Left lung (tissue), 14 donors: ENCODE measurements at places on chromosomes 1 and 21. TPM values are rescaled to one million over a fixed set of nuclear protein-coding genes. Genes with fewer than 3 reads are reported as not detected.

Gene UBXN10
- 2.1 TPM for polyA plus RNA-seq

Gene OSCP1
- polyA plus RNA-seq: 21.2 TPM

Gene SPRR2G
- not detected for polyA plus RNA-seq

Gene OR2L5
- polyA plus RNA-seq: not detected

Gene RGL1
- polyA plus RNA-seq: 38.8 TPM

Gene DPT
- 0.77 TPM for polyA plus RNA-seq

DNA sequence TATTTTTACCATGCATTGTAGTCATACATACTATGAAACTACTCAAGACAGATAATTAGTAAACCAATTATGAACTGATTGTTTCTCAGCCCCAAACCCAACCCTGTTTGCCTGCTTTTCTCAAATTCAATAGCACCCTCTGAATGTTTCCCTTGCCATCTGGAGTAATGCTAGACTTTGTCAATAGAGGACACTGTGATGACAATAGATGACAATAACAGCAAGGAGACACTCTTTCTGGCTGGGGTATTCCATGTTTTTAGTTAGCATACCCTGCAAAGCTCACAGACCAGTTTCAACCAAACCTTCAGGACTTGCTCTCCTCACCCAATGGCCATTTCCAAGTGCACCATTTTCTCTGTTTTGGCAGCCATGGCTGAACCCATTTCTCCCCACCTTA lies 108.5 kb upstream of the LRRC7 start:
- H3K36me3 ChIP-seq: no peaks in the 10 kb centered on the region
- DNase-seq: no peak
- H3K4me1 ChIP-seq: no peaks in the 10 kb centered on the region
- H3K4me3 ChIP-seq: no peak overlapping the region
- H3K27me3 ChIP-seq: no peaks in the 10 kb centered on the region
- H3K27ac ChIP-seq: no peak overlapping the region

DNA sequence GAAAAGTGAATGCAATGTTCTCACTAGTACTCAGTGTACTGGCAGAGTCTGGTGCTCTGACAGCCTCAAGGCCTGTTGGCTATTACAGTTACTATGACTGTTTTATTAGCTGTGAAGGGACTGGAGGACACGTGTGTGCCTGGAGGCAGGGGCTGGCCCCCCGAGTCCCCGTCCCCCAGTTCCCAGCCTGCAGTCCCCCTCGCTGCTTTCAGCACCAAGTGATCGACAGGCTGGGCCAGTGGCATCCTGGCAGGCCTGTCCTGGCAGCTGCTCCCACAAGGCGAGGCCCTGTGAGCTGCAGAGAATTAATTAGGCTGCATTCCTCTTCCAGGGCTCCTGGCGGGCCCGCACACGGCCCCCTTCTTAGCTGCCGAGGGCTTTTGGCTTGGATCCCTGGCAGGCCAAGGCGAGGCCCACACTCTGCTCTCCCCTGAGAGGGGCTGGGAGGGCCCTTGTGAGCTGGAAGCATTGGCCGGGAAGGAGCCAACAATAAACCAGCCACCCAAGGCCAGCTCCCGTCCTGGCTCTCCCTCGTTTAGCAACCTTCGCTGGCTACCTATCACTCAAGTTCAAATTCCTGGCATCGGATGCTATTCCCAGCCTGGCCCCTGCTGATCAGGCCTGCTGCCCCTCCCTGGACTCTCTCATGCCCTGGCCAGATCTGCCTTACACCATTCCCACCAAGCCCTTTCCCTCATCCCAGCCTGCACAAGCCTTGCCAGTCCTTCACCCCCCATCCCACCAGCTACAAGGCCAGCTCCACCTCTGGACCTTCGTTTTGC lies 9.8 kb downstream of the EDN2 start:
- peaks cover 13% of the 10 kb centered on the region for H3K4me1 ChIP-seq
- no peak overlapping the region for H3K4me3 ChIP-seq
- no peaks in the 10 kb centered on the region for H3K27me3 ChIP-seq
- H3K27ac ChIP-seq: no peak overlapping the region
- H3K36me3 ChIP-seq: no peaks in the 10 kb centered on the region
- DNase-seq: no peak

GRCh38 chr1:109214695-109215623 lies 1.2 kb downstream of the SARS1 start:
- peaks cover 40% of the 10 kb centered on the region for H3K4me1 ChIP-seq
- H3K36me3 ChIP-seq: peaks cover 7% of the 10 kb centered on the region
- H3K27ac ChIP-seq: peak overlapping the region; percentile 88
- peak; percentile 69 for DNase-seq

DNA sequence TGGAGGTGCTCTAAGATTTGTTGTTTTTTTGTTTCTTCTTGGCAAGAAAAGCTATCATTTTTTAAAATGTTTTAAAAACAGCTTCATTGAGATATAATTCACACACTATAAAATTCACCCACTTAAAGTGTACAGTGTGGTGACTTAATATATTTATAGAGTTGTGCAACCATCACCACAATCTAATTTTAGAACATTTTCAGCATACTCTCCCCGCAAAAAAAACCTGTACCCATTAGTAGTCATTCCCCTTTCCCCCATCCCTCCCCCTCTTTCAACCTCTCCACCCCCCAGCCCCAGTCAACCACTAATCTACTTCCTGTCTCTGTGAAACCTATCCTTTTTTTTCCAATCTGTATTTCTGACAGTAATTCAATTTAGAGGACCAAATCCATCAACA lies 30.6 kb downstream of the ZC3H11B start:
- H3K4me1 ChIP-seq: peaks cover 27% of the 10 kb centered on the region
- H3K27me3 ChIP-seq: no peaks in the 10 kb centered on the region
- H3K4me3 ChIP-seq: no peak overlapping the region
- H3K27ac ChIP-seq: no peak overlapping the region

DNA sequence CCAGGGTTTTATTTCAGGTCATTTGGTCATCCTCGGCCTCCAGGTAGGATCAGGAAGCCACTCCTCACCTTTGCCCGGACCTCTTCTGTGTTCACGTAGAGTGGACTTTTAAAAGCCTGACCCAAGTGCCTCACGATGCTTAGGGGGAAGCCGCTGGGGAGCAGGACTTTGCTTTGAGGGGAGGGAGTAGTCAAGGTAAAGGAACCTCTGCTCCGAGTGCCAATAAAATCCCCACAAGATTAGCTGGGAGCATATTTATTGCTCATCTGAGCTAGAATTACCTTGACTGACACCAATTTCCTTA lies 603 bp upstream of the DHRS3 start:
- H3K4me1 ChIP-seq: peaks cover 22% of the 10 kb centered on the region
- H3K27me3 ChIP-seq: no peaks in the 10 kb centered on the region
- H3K4me3 ChIP-seq: peak overlapping the region; percentile 76
- DNase-seq: no peak
- H3K27ac ChIP-seq: peak overlapping the region; percentile 80
- H3K36me3 ChIP-seq: no peaks in the 10 kb centered on the region

GRCh38 chr1:40824591-40825434 lies 37.4 kb downstream of the CITED4 start:
- no peak overlapping the region for H3K4me3 ChIP-seq
- H3K4me1 ChIP-seq: peaks cover 6% of the 10 kb centered on the region
- DNase-seq: no peak
- H3K27me3 ChIP-seq: no peaks in the 10 kb centered on the region

- no peaks in the 10 kb centered on the region for H3K36me3 ChIP-seq
- peaks cover 17% of the 10 kb centered on the region for H3K27me3 ChIP-seq
- no peak for DNase-seq
- no peak overlapping the region for H3K4me3 ChIP-seq
- no peak overlapping the region for H3K27ac ChIP-seq
Measured at GRCh38 chr1:11318982-11319381, 46.0 kb downstream of the UBIAD1 start.

GRCh38 chr1:47555841-47556560 lies 118.2 kb downstream of the FOXD2 start:
- DNase-seq: no peak
- no peak overlapping the region for H3K4me3 ChIP-seq
- H3K36me3 ChIP-seq: no peaks in the 10 kb centered on the region
- no peak overlapping the region for H3K27ac ChIP-seq
- H3K27me3 ChIP-seq: no peaks in the 10 kb centered on the region
- peaks cover 3% of the 10 kb centered on the region for H3K4me1 ChIP-seq

- DNase-seq: no peak
- no peaks in the 10 kb centered on the region for H3K4me1 ChIP-seq
- H3K36me3 ChIP-seq: no peaks in the 10 kb centered on the region
- no peak overlapping the region for H3K27ac ChIP-seq
Measured at GRCh38 chr1:31754397-31754796, 9.7 kb downstream of the ADGRB2 start.
